ENCODE measurements at places on chromosomes 7 and 10. TPM values are rescaled to one million over a fixed set of nuclear protein-coding genes. Genes with fewer than 3 reads are reported as not detected.

RHOBTB1 gene
- 5.3 TPM for total RNA-seq

MKX gene
- total RNA-seq: 0.71 TPM

TSPAN13 gene
- 10.6 TPM for total RNA-seq

ASZ1 gene
- total RNA-seq: not detected

NCF1 gene
- 1.1 TPM for total RNA-seq

CPSF4 gene
- total RNA-seq: 12.8 TPM

DNA sequence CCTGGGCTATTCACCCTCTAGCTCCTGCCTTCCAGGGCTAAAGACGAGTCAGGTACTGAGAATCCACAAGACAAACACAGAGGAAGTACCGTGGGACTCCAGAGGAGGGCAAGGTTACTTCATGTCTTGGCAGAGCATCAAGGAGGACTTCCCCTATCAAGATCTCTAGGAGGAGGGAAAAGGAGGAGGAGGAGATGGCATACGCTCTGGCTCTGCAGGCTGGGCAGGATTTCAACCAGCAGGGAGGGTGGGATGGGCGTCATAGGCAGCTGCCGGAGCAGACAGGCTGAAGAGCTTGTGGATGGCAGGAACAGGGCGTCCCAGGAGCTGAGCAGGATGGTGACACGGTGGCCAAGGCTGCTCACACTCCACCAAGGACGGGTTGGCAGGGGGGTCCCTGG, 21.3 kb downstream of the MDH2 start:
- DNase-seq: no peak

GRCh38 chr10:101046332-101047238, 15.2 kb upstream of the KAZALD1 start:
- DNase-seq: no peak

- no peak for DNase-seq
Observed at GRCh38 chr10:34018129-34018528, 683.7 kb upstream of the NRP1 start.

- no peak for DNase-seq
Observed at GRCh38 chr7:149873970-149874643, 338 bp downstream of the ATP6V0E2 start.

- DNase-seq: no peak
Observed at GRCh38 chr7:81195033-81195432, 276.2 kb upstream of the SEMA3C start.

GRCh38 chr10:20313665-20314064, 497.4 kb downstream of the PLXDC2 start:
- no peak for DNase-seq

DNA sequence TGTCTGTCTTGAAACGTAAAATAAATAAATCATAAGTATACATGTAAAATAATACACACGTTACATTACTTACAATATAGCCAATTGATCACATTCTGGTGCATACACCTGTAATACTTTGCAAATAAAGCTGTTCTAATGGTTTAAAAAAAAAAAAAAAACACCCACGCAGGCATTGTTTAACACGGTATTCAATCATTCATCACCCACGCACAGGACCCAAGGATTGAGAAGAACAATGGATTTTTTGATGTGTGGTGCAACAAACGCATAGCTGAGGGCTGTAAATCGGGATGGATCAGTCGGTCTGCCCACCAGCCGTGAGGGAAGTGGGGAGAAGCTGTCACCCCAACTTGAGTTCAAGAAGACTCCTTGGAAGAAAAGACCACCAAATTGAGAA, 8.7 kb downstream of the PITRM1 start:
- DNase-seq: no peak

DNA sequence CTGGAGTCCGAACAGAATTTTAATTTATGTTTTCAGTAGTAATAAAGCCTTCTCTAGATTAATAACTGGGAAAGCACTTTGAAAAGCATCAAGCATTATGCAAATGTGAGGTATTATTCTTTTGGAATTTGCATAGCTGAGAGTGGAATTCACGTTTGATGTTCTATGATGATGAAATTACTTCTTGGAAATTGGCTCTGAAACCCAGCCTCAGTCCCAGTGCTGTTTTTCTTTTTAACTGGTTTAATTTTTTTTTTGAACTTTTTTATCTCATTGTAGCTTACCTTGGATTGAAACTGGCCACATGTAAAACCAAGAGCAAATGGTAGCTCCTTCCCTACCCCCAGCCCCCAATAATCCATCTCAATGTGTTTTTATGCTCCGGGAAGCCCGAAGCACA, 1.2 kb downstream of the TBXAS1 start:
- no peak for DNase-seq

DNA sequence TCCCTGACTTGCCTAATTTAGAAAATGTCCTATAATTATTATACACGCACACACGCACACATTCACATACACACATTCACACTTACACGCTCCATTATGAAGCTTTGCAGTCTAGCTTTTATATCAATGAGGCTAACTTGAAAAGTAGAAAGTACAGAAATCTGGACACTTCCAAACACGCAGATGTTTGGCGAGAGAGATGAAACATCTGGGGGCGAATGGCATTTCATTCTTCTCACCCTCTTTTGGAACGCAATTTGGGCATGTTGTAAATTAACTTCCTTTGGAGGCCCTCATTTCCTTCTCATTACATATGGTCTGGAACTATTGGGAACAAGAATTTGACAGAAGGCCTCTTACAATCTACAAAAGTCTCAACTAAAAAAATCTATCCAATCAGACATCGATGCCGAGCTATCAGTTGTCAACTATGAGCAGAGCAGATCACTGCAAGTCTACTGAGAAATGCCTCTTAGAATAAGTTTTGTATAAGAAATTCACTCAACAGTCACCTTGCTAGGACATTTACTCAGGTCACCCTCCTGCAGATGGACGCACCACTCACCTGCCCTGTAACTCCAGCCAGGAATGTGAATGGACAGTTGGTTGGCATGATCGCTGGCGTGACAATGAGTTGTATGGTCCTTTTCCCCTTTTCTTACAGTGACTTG, 115.2 kb upstream of the ADAM12 start:
- DNase-seq: no peak

DNA sequence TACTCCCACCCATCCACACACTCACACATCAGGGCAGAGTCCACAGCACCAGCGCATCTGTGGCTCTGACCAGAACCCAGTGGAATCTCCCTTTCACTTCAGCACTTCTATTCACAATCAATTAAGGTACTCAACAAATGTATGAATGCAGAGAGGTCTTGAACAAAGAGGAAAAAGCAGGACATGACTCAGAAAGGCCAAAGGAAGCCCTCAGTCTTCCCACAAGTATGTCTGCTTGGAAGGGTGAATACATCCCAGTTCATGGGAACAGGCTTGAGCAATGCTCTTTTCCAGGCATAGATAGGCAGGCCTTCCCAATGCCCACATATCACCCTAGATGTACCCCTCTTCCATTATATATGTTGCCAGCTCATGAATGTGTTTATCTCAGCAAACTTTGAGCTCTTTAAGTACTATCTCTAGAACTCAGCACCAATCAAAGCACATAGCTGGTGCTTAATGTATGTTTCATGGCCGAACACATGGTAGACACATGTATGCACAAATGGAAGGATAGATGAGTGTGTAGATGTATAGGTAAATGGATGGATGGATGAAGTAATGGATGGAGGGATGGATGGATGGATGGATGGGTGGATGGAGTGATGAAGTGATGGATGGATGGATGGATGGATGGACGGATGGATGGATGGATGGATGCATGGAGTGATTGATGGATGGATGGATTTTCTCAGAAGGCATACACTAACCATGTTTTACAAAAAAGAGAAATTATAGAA, 507.6 kb downstream of the GRID1 start:
- DNase-seq: no peak

DNA sequence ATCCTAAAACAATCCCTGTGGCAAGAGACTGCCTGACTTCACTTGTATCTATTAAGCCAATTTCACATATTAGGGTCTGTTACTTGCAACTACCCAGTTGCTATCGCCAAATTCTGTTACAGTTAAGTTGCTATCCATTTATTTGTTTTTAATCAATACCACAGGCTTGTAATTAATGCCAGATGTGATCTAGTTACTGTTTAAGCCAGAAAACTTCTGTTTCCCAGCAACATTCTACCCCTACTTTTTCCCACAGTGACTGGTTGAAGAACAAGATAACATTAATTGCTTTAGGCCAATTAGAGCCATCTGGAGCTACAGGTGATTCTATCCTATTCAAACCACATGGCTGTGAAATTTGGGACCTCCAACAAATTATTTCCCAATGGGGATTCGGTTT, 131.3 kb downstream of the ALOX5 start:
- no peak for DNase-seq

- no peak for DNase-seq
Observed at GRCh38 chr7:27705200-27705594, 34.8 kb upstream of the TAX1BP1 start.

DNA sequence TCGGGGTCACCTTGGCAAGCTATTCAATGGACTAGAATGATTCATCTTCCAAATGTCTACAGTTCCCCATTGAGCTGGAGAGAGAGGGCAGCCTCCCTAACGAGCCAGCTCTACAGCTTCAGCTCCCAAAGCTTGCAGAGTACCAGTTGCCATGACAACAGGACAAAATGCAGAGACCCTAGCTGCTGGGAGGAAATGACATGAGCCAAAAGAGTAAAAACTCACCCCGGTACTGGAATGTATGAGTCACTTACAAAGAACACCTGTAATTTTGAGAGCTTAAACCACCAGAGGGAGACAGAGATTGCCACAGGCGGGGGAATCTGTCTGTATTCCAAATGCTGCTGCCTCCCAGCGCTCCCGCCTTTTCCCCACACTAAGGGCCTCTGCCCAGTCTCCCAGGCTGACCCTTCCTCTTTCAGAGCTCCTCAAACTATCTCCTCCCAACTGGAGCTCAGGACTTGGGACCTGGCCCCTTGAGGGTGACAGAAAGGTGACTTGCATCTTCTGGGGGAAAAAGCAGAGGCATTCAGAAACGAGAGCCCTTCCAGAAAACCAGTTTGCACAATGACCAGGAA, 95.5 kb downstream of the CUL2 start:
- peak; percentile 42 for DNase-seq

GRCh38 chr7:16027396-16027795, 340.9 kb upstream of the MEOX2 start:
- DNase-seq: no peak

DNA sequence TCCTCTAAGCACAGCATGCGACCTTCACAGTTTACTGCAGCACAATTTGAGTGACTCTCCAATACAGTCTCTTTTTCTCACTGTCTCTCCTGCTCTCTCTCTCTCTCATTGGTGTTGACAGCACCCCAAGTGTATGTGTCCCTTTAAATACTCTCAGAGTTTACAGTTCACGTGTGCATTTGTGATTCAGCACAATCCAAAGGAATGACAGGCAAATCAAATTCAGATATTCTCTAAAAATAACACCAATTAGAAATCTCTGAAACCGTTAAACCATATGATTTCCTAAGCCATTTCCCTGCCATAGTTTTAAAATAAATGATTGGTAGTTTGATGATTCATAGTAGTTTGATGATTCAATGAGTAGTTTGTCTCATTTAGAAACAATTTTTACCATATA, 104.0 kb upstream of the GAD2 start:
- DNase-seq: no peak

GRCh38 chr10:75770626-75771081, 339.2 kb downstream of the LRMDA start:
- no peak for DNase-seq

DNA sequence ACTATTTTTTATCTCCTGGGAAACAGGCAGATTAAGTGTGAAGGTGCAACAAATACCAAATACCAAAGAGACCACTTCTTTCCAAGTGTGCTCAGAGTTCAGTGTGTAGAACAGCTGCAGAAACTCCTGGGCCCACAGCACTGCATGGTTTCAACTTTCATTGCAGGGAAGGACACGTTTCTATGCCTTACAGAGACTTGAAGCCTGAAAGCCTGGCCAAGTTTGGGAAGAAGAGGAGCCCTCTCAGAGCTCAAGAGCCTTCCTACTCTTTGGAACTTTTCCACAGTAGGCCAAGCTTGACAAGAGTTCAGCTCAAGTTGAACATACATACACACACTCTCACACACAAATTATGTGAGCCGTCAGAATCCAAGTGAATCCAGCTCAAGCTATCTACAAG, 2.5 kb downstream of the HOXA4 start:
- DNase-seq: no peak

- DNase-seq: no peak
Observed at GRCh38 chr10:46055771-46056170, 9.7 kb upstream of the MSMB start.

DNA sequence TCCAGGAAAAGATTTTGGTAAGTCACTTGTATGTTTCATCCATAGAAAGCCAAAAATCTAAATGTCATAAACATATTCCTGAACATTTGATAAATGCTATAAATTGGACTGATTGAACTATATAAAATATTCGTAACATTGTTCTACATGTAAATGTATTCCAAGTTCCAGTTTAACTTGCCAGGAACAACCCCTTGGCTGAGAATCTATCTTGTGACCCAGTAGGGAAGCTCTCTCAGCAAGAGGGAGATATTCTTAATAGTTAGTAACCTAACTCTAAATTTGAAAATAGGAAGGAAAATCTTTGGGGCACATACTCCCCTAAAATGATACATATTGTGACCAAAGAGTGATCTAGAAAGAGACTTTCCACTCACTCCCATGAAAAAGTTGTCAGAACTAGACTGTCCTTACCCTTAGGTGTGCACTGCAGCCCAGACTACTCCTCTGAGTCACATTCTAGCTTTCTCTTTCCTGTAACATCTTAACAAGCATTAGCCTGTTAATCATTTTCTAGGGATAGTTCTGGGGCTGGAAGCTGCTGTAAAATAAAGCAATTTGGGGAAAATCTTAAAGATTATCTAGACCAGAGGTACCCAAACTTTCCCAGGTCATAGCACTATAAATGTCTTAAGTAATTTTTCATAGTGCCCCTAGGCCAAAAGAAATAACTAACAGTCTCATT, 73.7 kb upstream of the SKAP2 start:
- DNase-seq: no peak

DNA sequence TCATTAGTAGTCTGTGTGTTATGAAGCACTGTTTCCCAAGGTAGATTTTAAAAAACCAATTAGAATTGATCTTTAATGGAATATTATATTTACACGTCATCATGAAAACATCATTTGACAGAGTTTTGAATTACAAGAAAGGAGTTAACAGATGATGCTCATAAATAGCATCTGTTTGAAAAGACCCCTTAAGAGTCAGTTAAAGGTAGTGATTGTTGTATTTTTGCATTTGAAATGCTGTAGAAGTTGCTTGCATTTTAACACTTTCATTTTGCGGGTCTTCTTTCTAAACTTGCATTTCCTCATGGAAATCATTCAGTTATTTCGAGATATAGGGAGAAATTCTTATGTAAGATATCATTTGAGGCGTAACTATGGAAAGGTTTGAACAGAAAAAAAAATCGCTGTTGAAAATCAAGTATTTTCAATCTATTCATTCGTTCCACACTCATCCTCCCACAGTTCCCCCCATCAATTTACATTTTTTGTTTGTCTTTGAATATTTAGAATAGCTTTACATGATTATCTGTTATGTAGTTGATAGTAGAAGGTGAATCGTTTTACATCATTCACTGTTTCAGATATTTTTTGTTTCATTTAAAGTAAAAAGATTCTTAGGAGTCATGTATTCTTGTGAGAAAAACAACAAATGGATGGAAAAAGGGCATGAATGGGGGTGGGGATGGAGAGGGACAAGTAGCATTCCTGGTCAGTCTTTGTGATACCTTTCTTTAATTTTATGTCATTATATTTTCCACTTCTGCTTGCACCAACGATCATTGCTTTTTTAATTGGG, 3.0 kb upstream of the SKIDA1 start:
- no peak for DNase-seq
